ENCODE measurements at places on chromosomes 11 and 22.
A peak's percentile ranks its signal among the peaks of the same experiment; 100 is the strongest.

GRCh38 chr11:134034496-134035381 is 34.1 kb upstream of the JAM3 start:
- DNase-seq = peak; percentile 56

GRCh38 chr11:61028135-61028729 is 56.8 kb downstream of the CD6 start:
- no peak for DNase-seq

DNA sequence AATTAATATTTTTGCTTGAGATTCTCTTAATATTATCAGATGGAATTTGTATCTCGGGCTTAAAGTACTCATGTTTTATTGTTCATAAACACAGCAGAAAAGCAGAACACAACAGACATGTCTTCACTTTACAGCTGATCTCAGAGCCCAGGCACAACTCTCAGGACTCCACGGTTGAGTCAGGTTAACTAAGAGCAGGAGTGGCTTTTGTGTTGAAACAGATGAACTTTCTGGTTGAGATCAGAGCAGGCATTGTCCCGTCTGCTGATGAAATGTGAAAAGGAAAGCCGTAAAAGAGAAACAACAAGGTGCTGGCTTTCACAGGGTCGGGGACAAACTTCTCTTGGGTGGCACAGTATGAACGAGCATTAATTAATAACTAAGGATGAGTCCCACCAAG is 49.0 kb downstream of the JHY start:
- DNase-seq = no peak

DNA sequence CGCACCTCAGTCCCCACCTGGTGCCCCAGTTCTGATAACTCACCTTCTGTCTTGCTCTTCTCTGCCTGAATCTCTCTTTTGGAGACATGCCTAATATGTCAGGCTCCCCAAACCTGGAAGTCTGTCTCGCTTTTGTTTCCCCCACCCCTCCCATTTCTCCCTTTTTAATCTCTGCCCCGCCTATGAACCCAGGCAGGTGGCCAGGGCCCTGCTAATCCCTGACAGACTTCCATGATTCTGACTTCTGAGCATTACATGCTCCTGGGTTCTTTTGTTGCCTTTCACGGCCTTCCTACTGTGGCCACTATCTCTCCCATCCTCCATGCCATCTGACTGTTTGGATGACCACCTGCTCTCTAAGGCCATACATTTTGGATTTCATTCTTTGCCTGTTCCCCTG is 1120.9 kb upstream of the CCDC90B start:
- no peak for DNase-seq

GRCh38 chr22:20440637-20441591 is 3.3 kb upstream of the SCARF2 start:
- DNase-seq = no peak

GRCh38 chr22:49995041-49995360 is 17.6 kb downstream of the IL17REL start:
- no peak for DNase-seq

- no peak for DNase-seq
Measured at GRCh38 chr11:94925422-94926270, 47.7 kb downstream of the CWC15 start.

Data from epithelial cell of prostate (primary cell).